Left renal cortex interstitium (tissue), 4 donors: ENCODE measurements at places on chromosomes 11 and 22. TPM values are rescaled to one million over a fixed set of nuclear protein-coding genes. Genes with fewer than 3 reads are reported as not detected.

DNA sequence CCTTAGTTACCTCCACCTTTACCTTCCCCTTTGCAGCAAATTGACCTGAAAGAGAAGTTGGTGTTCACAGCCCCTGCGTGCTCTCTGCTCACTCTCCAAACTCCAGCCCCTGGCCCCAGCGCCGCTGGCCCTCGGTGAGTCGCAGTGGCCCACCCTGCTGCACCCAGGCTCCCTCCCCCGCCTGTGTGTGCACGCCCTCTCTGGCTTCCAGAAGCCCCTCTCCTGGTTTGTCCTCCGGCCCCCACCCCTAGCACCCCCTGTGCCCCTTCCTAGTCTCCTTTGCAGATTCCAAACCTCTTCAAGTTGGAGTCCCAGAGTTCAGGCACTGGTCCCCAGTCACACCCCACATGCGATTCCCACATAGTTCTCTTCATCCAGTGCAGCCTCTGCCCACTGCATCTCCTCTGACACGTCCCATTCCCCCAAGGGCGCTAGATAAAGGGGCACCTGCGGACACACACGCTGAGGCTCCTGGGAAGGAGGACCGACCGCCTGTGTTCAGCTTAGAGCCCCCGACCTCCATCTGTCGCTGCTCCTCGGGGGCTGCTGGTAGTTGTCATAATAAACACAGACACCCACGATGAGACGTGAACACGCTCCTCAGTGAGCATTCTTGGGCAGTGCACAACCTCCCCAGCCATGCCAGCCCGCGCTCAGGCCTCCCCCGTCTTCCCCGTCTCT is 1.5 kb upstream of the PHRF1 start:
- no peak for DNase-seq

- peak; percentile 92 for DNase-seq
Measured at GRCh38 chr11:118908901-118909618, 16.7 kb downstream of the BCL9L start.

- DNase-seq = no peak
Measured at GRCh38 chr22:37233751-37234631, 10.1 kb downstream of the RAC2 start.

Gene TTC12
- polyA plus RNA-seq = 45.5 TPM

Gene CBY1
- polyA plus RNA-seq = 59.6 TPM

DNA sequence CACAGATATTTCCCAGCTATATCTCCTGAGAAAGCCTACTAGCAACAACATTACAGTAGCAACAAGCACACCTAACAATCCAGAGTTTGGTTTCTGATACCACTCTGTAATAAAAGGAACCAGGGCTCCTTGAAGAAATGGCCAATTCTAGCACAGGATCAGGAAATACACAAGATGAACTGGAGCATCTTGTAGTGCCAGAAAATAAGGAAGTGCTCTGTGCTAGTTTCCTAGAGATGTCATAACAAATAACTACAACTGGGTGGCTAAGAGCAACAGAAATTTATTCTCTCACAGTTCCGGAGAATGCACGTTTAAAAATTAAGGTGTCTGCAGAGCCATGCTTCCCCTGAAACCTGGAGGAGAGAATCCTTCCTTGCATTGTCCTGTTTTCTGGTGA is 217.8 kb downstream of the KIRREL3 start:
- no peak for DNase-seq

- no peak for DNase-seq
Measured at GRCh38 chr11:112470355-112470754, 209.7 kb upstream of the PLET1 start.

DNA sequence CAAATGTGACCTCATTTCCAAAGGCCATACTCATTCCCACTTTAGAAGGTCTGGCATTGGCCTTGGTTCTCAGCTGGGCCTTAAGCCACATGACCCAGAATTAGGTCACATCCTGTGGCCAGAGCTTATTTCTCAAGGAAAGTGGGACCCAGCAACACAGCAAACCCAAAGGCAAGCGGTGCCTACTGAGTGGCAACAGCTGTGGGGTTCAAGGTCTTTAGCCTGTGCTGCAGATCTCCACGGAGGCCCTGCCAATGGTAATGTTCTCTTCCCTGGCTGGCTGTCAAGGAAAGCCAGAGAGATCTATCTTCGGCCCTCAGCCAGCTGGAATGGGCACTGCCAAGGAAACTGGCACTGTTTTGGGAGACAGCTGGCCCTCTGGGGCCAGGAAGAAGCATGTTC is 41.5 kb upstream of the TP53I11 start:
- no peak for DNase-seq

DNA sequence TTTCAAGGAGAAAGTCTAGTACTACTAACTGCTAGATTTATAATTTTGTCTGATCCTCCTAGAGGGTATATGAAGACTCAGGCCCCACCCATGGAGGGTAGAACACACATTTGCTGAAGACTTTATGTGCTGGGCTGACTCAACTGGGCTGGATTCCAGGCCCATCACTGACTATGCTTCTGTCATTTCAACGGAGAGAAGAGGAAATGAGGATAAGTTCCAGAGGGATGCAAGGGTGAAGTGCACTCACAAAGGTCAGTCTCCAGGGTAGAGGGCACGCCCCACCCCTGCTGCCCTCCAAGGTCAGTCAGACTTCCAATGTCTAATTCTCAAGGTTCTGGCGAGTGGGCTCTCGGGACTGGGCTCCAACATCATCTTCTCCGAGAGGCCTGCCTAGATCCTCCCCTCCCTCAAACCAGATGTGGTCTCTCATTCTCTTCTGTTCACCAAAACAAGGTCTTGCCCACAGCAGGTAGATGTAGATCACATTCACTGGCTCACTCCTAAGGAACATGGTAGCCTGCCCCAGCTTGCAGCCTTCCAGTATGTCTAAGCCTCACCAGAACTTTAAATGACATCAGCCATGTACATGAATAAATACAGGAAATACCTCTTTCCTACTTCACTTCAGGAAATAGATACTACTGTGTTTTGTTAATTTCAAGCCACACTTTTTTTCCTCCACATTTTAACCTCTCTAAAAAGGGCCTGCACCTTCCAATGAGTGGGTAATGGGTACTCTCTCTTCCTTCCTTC is 7.3 kb upstream of the C11orf86 start:
- no peak for DNase-seq

- DNase-seq = no peak
Measured at GRCh38 chr22:38069372-38070249, 12.4 kb downstream of the PICK1 start.

DNA sequence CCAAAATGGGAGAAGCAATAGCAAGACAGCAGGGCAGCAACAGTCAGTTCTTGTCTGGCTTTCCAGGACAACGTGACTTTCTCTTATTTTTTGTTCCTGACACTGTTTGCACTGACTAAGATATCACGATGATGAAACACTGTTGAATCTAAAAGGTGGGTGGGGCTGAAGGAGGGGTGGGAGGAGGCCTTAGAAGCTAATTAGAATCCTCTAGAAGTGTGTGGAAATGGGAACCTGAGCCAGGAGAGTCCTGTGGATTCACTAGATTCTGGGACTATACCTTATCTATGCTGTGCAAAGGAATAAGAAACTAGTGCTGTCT is 300.3 kb downstream of the ST3GAL4 start:
- no peak for DNase-seq

Gene KCNE3
- 29.0 TPM for polyA plus RNA-seq

Gene CCDC34
- 25.9 TPM for polyA plus RNA-seq

GRCh38 chr11:134060316-134060715 is 8.6 kb upstream of the JAM3 start:
- no peak for DNase-seq

DNA sequence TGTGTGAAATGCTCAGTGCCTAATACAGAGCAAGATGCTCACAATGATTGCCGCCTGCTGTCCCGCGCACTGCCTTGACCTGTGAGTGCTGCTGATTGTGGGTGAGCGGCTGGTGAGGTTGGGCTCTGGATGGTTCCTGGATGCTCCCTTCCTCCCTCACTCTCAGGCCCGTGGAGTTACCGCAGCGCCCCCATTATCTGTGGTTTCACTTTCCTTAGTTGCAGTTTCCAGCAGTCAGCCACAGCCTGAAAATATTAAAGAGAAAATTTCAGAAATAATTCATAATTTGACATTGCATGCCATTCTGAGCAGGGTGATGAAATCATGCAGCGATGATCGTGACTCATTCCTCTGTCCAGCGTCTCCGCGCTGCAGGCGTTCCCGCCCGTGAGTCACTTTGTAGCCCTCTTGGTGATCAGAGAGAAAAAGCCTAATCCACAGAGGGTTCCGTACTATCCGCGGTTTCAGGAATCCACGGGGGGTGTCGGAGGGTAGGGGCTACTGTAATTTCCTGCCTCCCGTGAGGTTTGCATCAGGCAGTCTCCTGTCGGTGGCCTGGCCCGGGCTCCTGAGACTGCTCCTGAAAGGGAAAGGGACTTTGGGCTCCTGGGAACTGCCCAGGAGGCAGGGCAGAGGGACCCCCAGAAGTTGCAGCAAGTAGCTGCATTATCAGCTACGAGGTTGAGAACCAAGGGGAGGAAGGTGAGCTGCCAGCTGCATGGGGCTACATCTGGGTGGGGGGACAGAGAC is 10.6 kb downstream of the RPL3 start:
- DNase-seq = no peak

Gene PACSIN3
- polyA plus RNA-seq = 39.7 TPM

Gene OPCML
- 15.6 TPM for polyA plus RNA-seq

GRCh38 chr11:67032830-67033551 is 10.1 kb downstream of the SYT12 start:
- DNase-seq = no peak

- no peak for DNase-seq
Measured at GRCh38 chr11:14587258-14587657, 56.3 kb upstream of the PDE3B start.

DNA sequence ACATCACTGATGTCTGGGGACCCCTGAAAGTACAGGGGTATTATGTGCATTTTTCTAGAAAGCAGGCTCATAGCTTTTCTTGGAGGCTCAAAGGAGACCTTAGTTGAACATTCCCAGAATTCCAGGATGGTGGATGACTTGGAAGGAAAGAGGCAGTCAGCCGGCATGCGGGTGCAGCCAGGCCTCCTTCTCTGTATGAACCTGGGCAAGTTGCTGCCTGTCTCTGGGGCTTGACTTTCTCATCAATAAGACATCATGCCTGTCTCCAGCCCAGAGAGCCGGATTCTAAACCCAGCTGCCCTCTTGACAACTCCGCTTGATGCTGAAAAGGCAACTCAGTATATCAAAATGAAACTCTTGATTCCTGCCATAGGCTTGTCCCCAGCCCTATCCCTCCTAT is 12.6 kb downstream of the MS4A15 start:
- no peak for DNase-seq

Gene UPK3A
- polyA plus RNA-seq = 2.5 TPM

- no peak for DNase-seq
Measured at GRCh38 chr11:98587884-98588283, 432.9 kb upstream of the CNTN5 start.

- no peak for DNase-seq
Measured at GRCh38 chr22:47189056-47189916, 426.8 kb downstream of the TBC1D22A start.

Gene OR6A2
- not detected for polyA plus RNA-seq

- DNase-seq = no peak
Measured at GRCh38 chr11:130574740-130575139, 126.3 kb downstream of the ADAMTS15 start.

Gene CATSPERZ
- polyA plus RNA-seq = 0.19 TPM

- no peak for DNase-seq
Measured at GRCh38 chr22:45968751-45969413, 8.1 kb downstream of the WNT7B start.

Gene INS
- not detected for polyA plus RNA-seq

- no peak for DNase-seq
Measured at GRCh38 chr11:34180040-34180813, 74.8 kb downstream of the NAT10 start.

DNA sequence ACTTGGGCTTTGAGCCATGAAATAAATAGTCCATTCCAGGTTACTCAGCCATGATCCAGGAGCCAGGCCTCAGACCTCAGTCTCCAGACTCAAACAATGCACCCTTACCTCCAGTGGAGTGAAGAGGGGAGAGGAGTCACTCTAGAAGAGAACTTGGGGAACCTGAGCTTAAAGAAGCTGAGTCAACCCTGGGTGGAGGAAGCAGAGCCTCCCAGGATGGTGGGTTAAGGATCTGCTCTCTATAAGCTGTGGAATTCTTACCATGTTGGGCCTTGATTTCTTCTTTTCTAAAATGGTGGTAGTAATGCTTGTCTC is 113.2 kb downstream of the NECTIN1 start:
- no peak for DNase-seq

DNA sequence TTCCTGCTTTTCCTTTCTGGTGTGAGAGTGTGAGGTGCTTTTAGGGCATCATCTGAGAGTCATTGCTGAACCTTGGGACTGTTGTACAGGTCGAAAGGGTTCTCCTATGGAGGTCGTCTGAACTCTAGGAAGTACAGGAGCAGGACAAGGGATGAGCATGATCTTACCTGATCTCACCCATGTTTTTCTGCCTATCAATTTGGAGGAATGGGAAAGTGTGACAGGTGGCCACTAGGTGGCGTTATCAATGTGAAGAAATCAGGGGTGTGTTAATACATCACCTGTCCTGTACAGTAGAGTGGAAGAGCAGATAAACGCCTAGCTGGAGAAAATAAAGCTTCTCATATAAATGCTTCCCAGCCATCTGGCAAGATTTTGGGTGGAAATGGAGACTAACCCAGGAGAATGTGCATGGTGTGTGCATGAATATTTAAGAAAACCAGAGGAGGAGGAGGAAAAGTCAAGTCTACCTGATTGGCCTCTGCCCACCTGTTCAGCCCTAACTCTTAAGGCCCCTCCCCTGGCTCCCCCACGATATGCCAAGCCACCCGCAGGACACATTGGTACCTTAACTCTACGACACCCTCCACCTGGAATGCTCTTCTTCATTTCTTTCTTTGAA is 72.0 kb upstream of the NARS2 start:
- peak; percentile 44 for DNase-seq

Gene SYT12
- 0.16 TPM for polyA plus RNA-seq

DNA sequence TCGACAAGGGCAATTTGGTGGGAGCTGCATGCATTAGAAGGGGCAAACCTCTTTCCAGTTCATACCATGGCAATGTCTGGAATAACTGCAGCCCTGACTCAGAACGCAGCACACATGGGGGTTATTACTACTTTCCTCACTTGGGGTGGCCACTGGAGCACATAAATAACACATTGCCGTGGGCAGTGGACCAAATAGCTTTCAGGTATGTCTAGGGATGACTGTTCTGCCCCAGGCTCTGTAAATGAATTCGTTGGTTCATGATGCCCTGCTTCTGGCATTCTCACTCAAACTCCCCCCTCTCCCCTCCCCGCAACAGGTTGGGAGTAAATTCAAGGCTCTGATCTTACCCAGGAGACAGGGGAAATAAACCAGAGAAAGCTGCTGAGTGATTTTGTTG is 238.0 kb upstream of the PLET1 start:
- DNase-seq = peak; percentile 11

Gene KRTAP5-7
- polyA plus RNA-seq = 0.25 TPM

Gene C2CD2L
- 14.2 TPM for polyA plus RNA-seq

DNA sequence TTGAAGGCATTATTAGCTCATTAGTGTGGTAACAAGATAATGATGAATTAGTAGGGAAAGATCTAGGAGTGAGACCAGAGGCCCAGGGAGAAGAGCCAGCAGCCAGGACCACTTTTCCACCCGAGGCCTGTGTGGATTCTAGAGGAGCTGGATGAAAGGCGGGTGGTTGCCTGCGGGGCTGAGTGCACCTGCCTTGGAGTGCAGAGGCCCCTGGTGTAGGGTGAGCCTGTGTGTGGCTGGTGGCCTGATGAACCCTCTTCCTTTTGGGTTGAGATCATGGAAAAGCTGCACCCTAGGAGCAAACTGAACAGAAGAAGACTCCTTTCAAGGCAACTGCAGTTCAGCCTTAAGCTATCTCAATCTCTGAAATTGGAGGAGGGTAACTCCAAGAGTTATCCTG is 5.9 kb upstream of the TP53AIP1 start:
- no peak for DNase-seq

- no peak for DNase-seq
Measured at GRCh38 chr11:122656073-122656630, 630 bp downstream of the UBASH3B start.

Gene LRRC56
- polyA plus RNA-seq = 2.8 TPM

Gene ARHGAP20
- polyA plus RNA-seq = 5.2 TPM

Gene OR51E2
- 0.82 TPM for polyA plus RNA-seq
